Activated gamma-delta T cell treated with Interleukin-2 at 50 U/mL for 16 hours (primary cell): ENCODE measurements at places on chromosomes 4 and X.

- DNase-seq = no peak
Measured at GRCh38 chrX:2554891-2555290, 54.1 kb upstream of the DHRSX start.

DNA sequence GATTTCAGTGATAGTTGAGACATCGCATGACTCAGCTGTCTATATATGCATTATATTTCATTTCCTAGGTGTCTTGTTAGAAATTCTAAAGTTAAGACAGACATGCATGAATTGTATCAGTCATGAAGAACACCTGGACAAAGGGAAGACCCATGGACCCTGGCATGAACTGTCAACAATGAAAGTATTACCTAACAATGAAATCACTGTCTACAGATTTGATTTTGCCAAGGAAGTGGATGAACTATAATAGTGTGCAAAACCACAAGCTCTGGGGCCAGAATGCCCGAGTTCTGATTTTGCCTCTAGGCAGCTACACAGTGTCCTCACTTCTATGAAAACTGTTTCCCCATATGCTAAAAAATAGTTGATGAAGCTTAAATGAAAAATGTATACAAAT lies 386.1 kb downstream of the NLGN4X start:
- no peak for DNase-seq

GRCh38 chr4:168293386-168293975 lies 25.1 kb downstream of the DDX60 start:
- DNase-seq = no peak

GRCh38 chrX:67317725-67318124 lies 226.1 kb upstream of the AR start:
- no peak for DNase-seq

- DNase-seq = no peak
Measured at GRCh38 chr4:1058997-1059665, 47.7 kb downstream of the FGFRL1 start.

- no peak for DNase-seq
Measured at GRCh38 chr4:98517218-98518021, 141.0 kb downstream of the TSPAN5 start.

DNA sequence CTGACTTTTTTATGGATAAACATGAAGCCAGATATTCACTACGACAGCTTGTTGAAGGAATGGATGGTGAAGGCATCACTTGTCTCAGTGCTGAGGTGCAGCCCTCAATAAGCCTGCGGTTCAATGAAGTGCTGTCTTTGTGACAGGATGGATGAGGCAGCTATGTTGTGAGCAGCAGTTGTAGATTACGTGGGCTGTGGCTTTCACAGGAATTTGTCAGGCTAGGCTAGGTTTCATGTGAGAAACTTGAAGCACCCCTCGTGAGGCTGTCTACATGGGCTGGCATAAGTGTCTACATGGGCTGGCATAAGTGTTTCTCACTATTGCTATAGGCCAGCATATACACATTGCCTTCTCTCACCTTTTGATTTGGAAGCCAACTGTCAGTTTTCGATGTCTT lies 1050.0 kb downstream of the ADGRL3 start:
- no peak for DNase-seq

DNA sequence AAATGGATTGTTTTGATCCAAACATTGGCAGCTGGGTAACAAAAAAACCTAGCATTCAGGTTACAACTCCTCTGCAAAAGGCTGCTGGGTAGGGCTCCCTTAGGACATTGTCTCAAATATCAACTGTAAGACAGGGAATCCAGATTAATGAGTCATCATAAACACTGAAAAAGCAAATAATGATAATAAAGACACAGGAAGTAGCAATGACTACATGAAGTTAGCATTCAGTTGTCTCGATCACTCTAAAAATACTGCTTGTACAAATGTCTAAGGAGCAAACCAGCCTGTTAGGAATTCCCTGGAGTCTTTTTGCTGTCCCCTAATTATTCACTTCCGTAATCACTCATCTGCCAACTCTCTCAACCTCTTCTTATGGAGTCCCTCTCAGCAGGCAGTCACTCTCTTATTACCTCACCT lies 259.2 kb downstream of the GPC3 start:
- no peak for DNase-seq

DNA sequence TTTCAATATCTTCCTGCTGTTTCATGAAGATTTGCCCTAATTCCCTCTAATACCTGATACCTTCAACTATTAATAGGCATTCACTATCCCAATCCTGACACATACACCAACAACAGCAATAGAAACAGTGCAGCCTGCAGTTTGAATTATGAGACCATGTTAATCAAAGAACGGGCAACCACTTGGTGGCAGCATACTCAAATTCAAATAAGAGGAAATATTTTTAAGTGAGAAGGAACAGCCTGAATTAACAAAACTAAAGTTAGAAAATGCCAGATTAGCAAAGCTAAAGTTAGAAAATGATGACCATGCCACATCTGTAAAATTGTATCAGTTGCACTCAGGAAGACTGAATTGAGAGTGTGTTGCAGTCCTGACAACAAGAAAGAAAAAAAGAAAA lies 204.9 kb downstream of the SMARCA1 start:
- DNase-seq = no peak
